ENCODE measurements at places on chromosomes 5 and 9.

DNA sequence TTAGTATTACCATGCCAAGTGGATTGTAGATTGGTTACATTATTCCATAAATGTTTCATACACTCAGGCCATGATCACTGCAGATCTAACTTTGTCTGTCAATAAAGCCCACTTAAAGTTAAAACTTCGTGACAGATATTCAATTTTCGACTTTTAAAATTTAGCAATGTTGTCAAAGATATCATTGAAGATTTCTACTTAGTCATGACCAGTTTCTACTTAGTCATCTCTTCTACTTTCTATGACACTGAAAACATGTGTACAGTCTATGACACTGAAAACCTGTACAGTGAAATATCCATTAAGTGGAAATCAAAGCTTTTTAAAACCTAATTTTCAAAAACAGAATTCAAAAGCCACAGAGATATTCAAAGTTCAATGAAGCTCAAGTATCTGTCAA is 258.2 kb downstream of the MCTP1 start:
- no peak for DNase-seq

GRCh38 chr5:58834242-58835225 is 251.7 kb downstream of the RAB3C start:
- no peak for DNase-seq

GRCh38 chr5:116573279-116573701 is 1.3 kb downstream of the SEMA6A start:
- DNase-seq, result peak; percentile 69

DNA sequence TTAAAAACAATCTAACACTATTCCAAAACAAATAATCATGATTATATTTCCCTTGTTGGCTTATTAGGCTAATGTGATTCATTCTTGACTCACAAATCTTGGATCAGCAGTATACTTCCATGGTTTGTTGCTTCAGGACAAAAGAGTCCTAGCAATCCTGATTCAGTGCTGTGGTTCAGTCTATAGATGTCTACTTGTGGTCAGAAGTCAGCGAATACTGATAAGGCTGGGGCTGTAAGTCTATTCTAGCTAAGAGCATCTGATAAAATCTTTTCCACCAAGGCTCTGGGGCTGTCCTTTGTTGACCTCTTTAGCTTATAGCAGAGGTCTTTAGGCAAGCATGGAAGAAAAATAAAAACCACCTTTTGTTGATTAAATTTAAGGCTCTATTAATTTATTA is 4.4 kb upstream of the SMIM3 start:
- DNase-seq, result no peak

DNA sequence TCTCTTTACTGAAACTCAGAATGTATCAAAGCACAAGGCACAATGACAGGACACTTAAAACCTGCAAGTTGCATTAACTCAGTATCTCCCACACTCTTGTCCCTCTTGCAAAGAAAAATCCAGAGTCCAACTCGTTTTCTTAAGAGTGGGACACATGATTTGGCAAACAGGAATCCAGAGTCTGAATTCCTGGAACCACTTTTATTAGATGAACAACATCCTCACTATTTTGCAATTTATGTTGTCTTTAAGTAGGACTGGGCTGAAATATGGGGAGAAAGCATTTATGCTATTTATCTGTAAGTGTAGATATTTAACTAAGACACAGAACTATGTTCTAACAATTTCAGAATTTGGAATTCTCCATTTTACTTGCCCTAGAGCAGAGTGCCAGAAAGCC is 69.1 kb downstream of the ABCA1 start:
- DNase-seq, result no peak

DNA sequence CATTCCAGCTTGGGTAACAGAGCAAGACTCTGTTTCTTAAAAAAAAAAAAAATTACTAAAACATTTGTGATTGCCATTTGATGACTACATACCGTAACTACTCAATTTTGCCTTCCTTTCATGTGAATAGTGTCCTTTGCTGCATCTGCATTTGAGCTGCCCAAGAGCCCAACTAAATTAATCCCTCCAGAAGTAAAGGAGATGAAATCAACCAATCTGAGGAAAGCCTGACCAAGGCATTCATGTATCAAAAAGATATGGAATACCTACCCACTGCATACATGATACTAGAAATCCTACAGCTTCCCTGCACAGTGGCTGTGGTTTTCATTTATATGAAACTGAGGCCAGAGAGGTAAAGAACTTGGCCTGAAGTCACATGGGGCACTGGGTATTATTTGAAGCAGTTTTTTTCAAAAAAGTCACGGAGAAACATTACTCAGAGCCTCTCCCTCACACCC is 177.5 kb downstream of the AOPEP start:
- DNase-seq, result no peak

DNA sequence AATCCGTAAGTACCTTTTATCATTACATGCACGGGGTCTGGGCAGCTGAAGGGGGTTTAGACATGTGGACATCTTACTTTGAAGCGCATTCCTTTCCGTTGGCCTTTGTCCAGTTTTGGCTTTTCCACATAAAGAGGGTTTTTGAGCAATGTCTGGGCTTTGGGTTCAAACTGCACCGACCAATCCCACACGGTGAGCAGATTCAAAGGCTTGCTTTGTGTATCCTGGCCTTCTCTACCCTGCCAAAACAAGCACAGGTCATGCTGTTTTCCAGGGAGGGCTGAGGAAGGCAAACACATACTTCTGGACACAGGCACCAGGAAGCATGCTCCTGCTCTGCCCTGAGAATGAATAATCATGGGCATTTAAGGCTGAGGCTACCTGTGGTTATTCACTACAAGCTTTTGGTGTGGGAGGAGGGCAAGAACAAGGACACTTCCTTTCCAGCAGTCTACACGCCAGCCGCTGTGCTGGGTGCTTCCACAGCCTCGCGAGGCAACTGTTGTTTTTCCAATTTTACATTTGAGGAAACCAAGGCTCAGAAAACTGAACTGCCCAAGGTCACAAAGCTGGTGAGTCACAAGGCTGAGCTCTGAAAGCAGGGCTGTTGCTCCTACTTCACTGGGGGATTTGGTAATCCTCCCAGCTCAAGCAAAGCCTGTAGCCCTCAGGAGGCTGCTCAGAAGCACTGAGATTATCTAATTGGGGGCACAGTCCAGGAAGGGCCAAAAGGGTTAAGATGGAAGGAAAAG is 59.8 kb upstream of the GOLPH3 start:
- no peak for DNase-seq
